WTC11 (cell line): ENCODE measurements at places on chromosomes 1 and 21. TPM values are rescaled to one million over a fixed set of nuclear protein-coding genes. Genes with fewer than 3 reads are reported as not detected.

DNA sequence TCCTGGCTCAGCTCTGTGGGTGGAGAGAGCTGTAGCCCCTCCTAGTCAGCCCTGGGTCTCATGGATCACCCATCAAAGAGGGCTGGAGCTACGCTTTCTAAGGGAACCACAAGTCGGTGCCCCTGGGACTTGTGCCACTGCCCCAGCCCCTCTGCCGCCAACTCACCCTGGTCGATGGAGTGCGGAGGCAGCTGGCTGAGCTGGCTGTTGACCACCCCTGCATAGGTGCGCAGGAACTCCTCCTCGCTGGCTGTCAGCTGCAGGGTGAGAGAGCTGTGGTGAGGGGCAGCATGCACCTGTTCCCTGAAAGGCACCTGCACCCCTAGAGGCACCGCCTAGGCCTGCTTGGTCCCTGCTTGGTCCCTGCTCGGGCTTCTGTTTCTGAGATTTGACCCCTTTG, 39.0 kb downstream of the CTNNBIP1 start:
- DNase-seq: no peak

DNA sequence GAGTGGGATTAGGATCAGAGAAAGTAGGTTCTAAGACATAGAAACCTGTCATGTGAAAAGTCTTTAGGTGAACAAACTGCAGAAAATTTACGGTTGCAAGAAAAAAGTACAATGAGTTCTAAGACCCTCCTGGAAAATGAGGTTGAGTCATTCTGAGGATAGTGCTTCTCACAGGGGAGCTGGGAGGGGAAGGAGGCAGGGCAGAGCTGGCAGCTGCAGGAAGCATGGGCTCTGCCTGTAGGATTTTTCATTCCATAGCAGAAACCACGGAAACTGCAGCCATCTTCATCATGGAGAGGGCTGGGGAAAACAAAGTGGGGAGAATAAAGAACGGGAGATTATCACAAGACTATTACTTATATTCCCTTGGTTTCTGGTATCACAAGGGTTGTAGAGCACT, 25.8 kb upstream of the THEM4 start:
- DNase-seq: no peak

DNA sequence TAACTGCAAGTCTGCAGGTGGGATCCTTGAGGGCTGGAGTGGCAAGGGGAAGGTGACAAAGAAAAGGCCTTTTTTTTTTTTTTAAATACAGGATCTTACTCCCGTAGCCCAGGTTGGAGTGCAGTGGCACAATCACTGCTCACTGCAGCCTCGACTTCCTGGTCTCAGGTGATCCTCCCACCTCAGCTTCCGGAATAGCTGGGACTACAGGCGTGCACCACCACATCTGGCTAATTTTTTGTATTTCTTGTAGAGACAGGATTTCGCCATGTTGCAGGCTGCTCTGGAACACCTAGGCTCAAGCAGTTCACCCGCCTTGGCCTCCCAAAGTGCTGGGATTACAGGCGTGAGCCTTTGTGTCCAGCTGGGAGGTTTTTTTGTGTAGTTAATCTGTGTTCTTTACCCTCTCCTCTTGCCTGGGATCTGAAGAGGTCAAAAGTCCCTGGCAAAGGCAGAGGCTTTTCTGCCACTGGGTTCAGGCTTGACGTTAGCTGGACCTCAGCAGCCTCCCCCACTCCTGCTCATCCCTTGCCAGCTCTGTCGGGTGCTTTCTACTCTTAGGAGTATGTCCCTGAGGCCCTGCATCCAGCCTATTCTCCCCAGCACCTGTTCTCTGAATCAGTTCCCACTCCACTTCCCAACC, 5.2 kb downstream of the IL6R start:
- DNase-seq: no peak

Gene PDC
- total RNA-seq: not detected in 3 replicates

GRCh38 chr1:68255301-68255700, 23.0 kb upstream of the WLS start:
- DNase-seq: no peak

GRCh38 chr1:170885551-170885950, 49.8 kb upstream of the MROH9 start:
- DNase-seq: no peak

Gene TNFRSF18
- 0.83 to 1.2 TPM (median 1.1 TPM) in 3 replicates for total RNA-seq

Gene NPHS2
- not detected in 3 replicates for total RNA-seq

DNA sequence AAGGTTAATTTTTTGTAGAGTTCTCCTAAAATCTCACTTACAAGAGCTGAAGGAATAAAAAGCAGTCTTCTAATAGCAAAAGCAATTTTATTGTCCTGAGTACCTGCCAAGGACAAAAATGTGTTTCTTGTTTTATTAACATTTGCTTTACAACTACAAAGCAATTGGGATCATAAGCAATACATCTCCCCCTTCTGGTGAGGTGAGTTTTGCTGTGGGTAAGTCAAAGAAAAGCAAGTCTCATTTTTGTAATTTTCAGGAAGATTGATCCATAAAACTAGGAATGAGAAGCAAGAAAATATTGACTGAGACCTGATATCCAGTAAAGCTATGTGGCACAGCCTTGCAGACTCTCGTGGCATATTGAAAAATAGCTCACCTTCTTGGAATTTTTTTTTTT, 2162.7 kb downstream of the NCAM2 start:
- no peak for DNase-seq

DNA sequence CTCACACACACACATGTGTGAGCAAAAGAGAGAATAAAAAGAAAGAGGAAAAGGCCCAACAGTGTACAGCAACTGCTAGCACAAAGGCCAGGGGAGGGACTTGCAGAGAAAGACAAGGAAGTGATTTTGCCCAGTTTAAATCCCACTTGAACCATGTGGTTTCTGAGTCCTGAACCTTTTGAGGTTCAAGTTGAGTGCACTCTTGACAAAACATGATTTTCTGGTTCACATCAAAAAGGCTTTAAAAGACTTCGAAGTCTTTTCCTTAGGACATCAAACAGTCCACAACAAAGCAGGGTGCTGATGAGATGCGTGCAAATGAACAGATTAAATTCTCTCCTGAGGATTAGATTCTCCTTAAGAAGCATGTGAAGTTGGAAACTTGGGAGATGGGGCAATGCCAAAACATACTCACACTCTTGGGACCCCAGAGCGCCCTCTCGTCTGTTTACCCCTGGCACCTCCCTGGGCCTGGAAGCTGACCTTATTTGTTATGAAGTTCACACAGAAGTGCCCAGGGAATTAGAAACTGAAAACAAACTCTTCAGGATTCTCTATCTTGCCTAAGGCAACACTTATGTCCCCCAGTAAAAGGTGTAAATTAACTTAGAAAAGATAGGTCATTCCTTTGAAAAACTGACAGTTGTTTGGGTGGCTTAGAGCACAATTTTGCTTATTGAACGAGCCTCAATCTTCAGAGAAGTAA, 31.5 kb downstream of the RNF220 start:
- DNase-seq: no peak

GRCh38 chr1:43316738-43317520, 16.1 kb downstream of the TIE1 start:
- no peak for DNase-seq

Gene FMO5
- 1.6 to 3.3 TPM (median 1.7 TPM) in 3 replicates for total RNA-seq

Gene RHD
- not detected in 3 replicates for total RNA-seq

DNA sequence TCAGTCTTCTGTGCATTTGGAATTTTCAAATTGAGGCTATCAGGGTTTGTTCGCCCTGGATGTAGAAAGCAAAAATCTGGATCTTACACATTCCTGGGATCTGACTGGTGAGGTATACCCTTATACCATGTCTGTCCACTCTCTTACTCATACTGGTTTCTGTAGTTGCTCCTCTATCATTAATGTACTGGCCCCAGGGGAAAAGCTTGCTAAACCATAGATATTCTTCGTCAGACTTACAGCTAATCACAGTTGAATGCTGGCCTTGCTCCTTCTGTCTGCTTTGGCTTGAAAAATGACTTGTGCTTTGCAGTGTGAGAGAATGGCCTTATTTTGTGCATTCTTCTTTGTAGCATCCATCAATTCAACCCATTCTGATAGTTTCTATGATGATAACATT, 30.5 kb downstream of the TBCE start:
- no peak for DNase-seq

Gene POFUT2
- 37.1 to 41.4 TPM (median 39.7 TPM) in 3 replicates for total RNA-seq

DNA sequence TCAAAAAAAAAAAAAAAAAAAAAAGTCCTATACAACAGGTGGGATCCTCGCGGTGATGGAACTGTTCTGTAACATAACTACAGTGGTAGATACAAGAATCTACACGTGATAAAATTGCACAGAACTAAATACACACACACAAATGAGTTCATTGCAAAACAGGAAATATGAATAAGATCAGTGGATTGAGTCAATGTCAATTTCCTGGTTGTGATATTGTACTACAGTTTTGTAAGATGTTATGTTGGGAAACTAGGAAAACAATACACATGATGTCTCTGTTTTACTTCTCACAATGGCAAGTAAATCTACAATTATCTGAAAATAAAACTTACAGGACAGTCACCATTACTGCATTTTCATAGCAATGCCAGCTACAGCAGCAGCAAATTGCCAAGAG, 59.8 kb downstream of the ITGB3BP start:
- DNase-seq: no peak

Gene FGR
- 0.30 to 0.77 TPM (median 0.46 TPM) in 3 replicates for total RNA-seq

Gene REN
- not detected in 3 replicates for total RNA-seq

Gene DRAXIN
- 12.0 to 13.4 TPM (median 13.3 TPM) in 3 replicates for total RNA-seq

DNA sequence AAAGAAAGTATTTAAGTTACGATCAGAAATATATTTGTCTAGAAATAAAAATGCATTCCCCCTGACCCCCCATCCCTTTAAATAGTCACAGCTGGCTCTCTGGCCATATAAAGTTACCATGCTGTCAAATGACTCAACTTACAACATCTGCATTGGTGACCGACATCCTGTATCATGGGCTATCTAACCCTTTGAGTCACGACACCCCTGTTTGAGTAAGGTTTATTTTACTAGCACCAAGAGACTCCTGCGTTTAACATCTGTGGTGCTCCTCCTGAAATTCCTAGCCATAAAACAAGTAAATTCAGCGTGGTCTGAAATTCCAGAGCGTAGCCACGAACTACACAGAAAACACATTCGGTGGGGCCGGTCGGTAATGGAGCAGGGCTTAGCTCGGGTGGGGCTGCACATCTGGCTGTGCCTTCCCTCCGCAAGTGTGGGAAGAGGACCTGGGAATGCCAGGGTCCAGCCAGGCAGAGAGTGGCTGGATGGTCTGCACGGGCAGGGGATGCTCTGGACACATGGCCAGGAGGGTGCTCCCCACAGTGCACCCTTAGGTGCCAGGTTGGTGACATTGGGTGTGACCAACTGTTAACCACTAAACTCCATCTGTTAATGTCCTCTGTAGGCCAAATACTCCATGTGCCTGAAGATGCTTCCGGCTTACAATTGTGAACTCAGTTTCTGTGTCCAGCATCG, 53.0 kb upstream of the CLDN14 start:
- DNase-seq: no peak

Gene S100A5
- not detected in 3 replicates for total RNA-seq

Gene TSEN15
- 22.1 to 24.6 TPM (median 23.8 TPM) in 3 replicates for total RNA-seq
